Cortex of kidney (tissue), 1 donor: ENCODE measurements at places on chromosomes 5 and 9.

- DNase-seq = no peak
Measured at GRCh38 chr9:133685653-133686609, 49.8 kb downstream of the DBH start.

GRCh38 chr5:171865471-171865870, 79.9 kb downstream of the SMIM23 start:
- DNase-seq = no peak

GRCh38 chr9:134378901-134379338, 52.7 kb downstream of the RXRA start:
- no peak for DNase-seq

GRCh38 chr5:68187268-68188055, 28.1 kb upstream of the PIK3R1 start:
- DNase-seq = no peak

DNA sequence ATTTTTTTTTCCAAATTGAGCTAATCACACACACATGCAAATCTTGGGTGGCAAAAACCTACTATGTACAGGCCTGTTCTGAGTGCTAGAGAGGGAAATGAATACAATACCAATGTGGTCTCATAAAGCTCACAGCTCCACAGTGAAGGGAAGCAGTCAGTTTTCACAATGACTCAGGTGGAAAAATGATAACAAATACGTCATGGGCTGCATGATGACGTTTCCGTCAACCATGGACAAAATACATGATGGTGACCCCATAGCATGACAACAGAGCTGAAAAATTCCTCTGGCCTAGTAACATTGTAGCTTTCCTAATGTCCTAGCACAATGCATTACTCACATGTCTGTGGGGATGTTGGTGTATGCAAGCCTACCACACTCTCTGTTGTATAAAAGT, 252.5 kb downstream of the TRIM32 start:
- no peak for DNase-seq

DNA sequence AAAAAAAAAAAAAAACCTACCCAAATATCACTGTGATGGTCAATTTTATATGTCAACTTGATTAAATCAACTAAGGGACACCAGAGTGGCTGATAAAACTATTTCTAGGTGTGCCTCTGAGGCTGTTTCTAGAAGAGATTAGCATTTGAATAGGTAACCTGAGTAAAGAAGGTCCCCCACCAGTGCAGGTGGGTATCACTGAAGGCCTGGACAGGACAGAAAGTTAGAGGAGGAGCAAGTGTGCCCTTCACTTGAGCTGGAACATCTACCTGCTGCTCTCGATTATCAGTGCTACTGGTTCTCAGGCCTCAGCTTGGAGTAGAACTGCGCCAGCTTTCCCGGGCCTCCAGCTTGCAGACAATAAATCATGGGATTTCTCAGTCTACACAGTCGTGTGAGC, 88.7 kb downstream of the TLE1 start:
- DNase-seq = no peak

DNA sequence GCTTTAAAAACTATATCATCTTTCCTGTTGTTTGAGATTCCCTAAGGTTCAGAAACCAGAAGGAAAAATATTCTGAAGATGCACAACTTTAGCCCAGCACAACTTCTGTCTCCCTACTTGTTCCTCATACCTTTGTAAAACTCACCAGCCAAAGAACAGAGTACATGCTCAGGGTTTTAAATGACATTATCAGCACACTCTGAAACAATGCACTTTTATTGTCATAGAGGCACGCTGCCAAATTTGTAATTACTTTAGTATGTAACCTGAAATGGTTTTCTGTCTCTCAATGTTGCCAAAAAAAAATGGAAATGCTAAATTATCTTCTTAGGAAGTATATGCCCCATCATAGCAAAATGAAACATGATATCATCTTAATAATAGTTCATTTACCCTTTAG, 383.6 kb upstream of the CDH6 start:
- no peak for DNase-seq

DNA sequence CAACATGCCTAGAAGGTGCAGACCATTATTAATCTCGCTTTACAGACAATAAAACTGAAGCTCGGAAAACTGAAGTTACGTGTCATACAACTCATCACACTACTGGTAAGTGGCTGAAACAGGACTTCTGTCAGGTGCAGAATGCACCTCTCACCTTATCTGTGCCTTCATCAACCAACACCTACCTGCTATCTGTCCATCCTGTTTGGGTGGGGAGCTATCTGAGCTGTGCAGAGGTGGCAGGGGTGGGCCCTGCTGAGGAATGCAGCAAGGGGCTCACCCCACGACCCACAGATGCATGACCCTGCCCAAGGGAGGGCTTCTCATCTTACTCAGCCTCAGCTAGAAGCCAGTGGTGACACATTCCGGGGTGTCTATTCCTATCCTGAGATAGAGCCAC, 81.6 kb downstream of the SLIT3 start:
- DNase-seq = no peak

- DNase-seq = no peak
Measured at GRCh38 chr9:91995000-91995655, 45.1 kb upstream of the ROR2 start.
